Thymus (tissue), 14 donors: ENCODE measurements at places on chromosomes 4 and X.

DNA sequence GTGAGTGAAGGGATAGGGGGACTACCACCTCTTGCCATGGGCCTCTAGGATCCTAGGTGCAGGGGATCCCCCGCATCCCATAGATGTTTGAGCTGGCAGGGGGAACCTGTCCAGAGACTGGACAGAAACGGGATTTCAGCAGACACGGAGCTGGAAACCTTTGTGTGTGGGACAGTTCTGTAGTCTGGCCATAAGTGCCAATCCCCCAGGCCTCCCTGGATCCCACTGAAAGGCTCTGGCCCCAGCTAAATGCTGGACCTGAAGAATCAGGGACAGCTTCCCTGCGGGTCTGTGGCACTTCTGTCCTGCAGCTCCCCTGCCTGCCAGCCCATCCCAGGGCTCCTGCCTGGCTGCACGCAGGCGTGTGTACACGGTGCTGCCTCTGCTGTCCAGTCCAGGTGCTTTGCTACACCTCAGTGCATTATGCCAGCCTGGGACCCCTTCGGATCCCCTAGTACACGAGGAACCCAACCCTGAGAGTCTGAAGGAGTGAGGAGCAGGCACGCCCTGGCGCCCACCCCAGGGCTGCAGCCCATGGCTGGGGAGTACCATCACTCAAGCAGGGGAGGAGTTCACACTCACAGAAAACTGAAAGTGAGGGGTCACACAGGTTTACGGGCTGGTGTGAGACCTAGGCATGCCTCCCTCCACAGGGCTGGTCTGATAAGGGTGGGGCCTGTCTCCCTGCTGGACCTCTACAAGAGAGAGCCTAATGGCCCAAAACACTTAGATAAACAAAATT, 703.0 kb downstream of the ARAP2 start:
- no peak for DNase-seq

DNA sequence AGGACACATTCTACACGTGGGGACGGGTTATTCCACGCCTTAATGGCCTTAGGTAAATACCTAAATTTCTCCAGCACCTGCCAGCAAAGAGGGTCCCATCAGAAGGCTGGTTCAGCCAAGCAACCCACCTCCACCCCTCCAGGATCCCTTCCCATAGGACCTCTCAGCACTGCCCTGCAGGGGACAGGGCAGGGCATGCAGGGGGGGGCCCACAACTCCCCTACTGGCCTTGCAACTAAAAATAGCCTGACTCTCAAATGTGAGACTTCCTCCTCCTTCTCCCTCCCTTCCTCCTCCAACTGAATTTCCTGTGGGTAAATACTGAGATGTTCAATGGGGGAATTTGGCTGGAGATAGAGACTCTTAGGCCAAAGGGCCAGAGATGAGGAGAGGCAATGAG, 6.3 kb downstream of the LAS1L start:
- no peak for DNase-seq

GRCh38 chrX:153953342-153953830, 8.9 kb upstream of the RENBP start:
- no peak for DNase-seq

GRCh38 chr4:3296651-3297050, 3.8 kb downstream of the RGS12 start:
- no peak for DNase-seq

DNA sequence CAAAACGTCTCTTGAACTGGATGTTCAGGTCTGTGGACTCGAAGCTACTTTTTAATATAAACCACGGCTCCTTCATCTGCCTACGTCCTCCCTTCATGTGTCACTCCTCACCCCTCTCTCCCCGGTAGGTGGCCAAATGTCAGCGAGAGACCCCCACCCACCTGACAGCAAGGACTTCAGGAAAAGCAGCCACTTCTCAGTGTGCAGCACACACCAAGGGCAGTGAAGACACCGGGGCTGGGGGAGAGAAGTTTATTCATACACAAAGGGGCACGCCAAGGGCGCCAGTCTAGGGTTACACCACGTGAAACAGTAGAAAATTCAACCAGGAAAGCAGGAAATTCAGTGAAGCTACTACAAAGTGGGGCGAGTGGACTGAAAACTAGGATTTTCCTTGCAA, 181.2 kb downstream of the AFAP1 start:
- DNase-seq, result no peak

DNA sequence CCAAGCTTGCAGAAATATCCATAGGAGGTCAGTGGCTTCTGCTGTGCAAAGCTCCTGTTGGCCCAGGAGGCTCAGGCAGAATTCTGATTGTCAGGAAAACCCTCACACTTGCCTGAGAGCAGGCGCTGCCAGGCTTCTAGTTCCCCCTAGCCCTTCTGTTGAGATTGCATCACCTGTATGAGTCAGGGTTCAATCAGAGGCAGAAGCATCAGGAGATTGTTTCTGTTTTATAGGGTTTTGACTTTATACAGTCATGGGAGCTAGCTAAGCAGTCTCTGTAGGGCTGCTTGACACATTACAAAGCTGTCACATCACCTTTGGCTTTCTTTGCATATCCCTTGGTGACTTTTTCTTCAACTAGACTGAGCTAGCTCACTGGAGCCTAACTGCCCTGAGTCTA, 27.8 kb downstream of the DIPK2B start:
- no peak for DNase-seq
